ENCODE measurements at places on chromosomes 12 and 14.

- no peaks in the 10 kb centered on the region for H3K4me1 ChIP-seq
- H3K27me3 ChIP-seq: peaks cover 2% of the 10 kb centered on the region
- DNase-seq: no peak
- no peak overlapping the region for H3K27ac ChIP-seq
These were observed 10.4 kb upstream of the OSBPL8 start for GRCh38 chr12:76569685-76570604.

DNA sequence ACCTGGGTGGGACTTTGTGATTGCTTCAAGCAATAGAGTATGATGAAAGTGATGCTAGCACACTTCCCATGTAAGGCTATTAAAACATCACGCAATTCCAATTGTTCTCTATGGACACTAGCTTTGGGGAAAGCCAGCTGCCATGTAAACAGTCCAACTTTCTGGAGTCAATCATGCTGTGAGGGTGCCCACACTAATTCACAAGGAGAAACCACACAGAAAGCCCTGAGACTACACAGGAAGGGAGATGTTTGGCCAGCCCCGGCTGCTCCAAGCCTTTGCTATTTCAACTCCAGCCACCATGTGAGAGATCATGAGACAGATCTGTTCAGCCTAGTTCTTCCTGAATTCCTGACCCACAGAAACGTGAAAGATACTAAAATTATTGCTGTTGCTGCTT lies 96.3 kb downstream of the ST8SIA1 start:
- no peak overlapping the region for H3K27ac ChIP-seq
- peaks cover 2% of the 10 kb centered on the region for H3K4me1 ChIP-seq
- no peak for DNase-seq
- H3K36me3 ChIP-seq: peaks cover 4% of the 10 kb centered on the region
- no peak overlapping the region for H3K4me3 ChIP-seq
- H3K27me3 ChIP-seq: no peaks in the 10 kb centered on the region

DNA sequence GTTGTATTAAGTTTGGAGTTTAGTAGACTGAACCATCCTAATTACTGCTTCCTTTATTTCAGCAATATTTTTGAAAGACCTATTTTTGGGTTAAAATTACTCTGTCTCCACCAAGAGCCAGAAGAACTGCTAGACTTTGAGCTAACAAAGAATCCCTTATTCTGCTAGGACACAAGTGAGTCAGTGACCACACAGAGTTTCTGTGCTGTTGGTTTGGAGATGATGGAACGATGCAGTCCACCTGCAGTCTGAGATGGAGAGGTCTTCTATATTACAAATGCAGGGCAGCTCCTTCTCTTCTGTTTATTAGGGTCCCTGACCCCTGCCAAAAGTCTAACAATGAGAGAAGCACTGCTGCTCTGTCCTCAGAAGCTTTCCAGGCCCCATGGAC lies 6.7 kb upstream of the STXBP6 start:
- H3K27ac ChIP-seq: no peak overlapping the region
- no peaks in the 10 kb centered on the region for H3K4me1 ChIP-seq
- H3K27me3 ChIP-seq: peaks cover 3% of the 10 kb centered on the region
- no peak for DNase-seq
- H3K4me3 ChIP-seq: no peak overlapping the region

GRCh38 chr12:24943947-24944600 lies 4.8 kb downstream of the BCAT1 start:
- H3K27me3 ChIP-seq: peaks cover 13% of the 10 kb centered on the region
- no peaks in the 10 kb centered on the region for H3K36me3 ChIP-seq
- H3K27ac ChIP-seq: peak overlapping the region; percentile 95
- H3K4me1 ChIP-seq: peaks cover 32% of the 10 kb centered on the region

GRCh38 chr14:30443368-30444007 lies 115.5 kb upstream of the G2E3 start:
- H3K27ac ChIP-seq: no peak overlapping the region
- H3K36me3 ChIP-seq: no peaks in the 10 kb centered on the region
- H3K4me3 ChIP-seq: no peak overlapping the region
- no peaks in the 10 kb centered on the region for H3K27me3 ChIP-seq
- peaks cover 3% of the 10 kb centered on the region for H3K4me1 ChIP-seq

- H3K4me3 ChIP-seq: no peak overlapping the region
- peaks cover 2% of the 10 kb centered on the region for H3K27me3 ChIP-seq
- no peak for DNase-seq
- peaks cover 5% of the 10 kb centered on the region for H3K4me1 ChIP-seq
- H3K36me3 ChIP-seq: no peaks in the 10 kb centered on the region
These were observed 748.8 kb downstream of the C12orf50 start for GRCh38 chr12:87280356-87280755.

DNA sequence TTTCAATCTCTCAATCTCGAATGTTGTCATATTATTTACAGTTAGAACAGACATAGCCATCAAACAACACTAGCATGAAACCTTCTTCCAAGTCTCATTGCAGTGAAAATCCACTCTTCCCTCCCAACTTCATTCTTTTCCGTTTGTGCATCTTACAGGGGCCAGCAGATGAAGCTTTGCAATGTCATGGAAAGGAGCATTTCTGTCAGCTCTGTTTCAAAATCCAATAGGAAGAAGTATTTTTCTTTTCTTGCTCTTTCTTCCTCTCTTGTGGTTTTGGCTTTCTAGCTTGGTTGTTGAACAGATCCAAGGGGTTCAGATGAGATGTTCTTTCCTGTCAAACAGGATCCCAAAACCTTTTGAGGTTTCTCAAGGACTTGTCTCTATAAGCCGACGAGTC lies 416.6 kb downstream of the AEBP2 start:
- no peaks in the 10 kb centered on the region for H3K36me3 ChIP-seq
- no peaks in the 10 kb centered on the region for H3K27me3 ChIP-seq
- H3K4me3 ChIP-seq: no peak overlapping the region
- H3K4me1 ChIP-seq: no peaks in the 10 kb centered on the region
- no peak for DNase-seq
- H3K27ac ChIP-seq: no peak overlapping the region

GRCh38 chr14:100192250-100192671 lies 32.8 kb upstream of the DEGS2 start:
- H3K4me3 ChIP-seq: no peak overlapping the region
- H3K27ac ChIP-seq: no peak overlapping the region
- no peaks in the 10 kb centered on the region for H3K36me3 ChIP-seq
- no peaks in the 10 kb centered on the region for H3K4me1 ChIP-seq

- peaks cover 4% of the 10 kb centered on the region for H3K36me3 ChIP-seq
- peaks cover 2% of the 10 kb centered on the region for H3K4me1 ChIP-seq
- no peak overlapping the region for H3K27ac ChIP-seq
- H3K4me3 ChIP-seq: no peak overlapping the region
- H3K27me3 ChIP-seq: peaks cover 5% of the 10 kb centered on the region
- DNase-seq: no peak
These were observed 23.2 kb downstream of the PRKCH start for GRCh38 chr14:61344437-61345150.

DNA sequence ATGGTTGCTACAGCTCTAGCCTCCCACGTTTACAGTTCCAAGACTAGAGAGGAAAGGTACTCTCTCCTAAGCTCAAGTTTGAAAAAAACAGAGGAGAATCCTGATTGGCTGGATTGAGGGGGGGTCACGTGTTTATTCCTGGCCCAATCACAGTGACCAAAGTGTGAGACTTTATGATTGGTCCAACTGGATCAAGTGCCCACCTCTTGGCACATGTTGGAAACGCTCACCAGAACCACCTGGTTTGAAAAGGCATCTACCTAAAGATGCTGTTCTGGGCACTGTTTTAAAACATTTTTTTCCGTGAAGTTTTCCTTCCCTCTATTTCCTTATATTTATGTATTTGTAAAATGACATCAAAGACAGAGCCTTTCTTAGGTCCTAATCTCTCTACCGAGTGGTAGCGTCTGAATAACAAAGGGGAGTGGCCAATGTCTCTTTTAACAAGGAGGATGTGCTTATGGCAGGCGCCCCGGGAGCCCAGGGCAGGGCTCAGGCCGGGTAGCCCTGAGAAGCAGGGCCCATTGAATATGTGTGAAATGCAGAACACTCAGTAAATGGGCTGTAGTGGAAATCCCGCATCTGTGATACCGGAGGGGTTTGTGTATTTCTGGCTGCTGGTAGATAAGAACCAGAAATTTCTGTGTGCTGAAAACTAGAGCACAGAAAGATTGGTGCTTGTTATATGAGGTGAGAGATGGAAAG lies 146.2 kb downstream of the ATP23 start:
- no peak for DNase-seq
- no peak overlapping the region for H3K27ac ChIP-seq
- no peaks in the 10 kb centered on the region for H3K36me3 ChIP-seq
- no peaks in the 10 kb centered on the region for H3K4me1 ChIP-seq
- no peak overlapping the region for H3K4me3 ChIP-seq
- H3K27me3 ChIP-seq: no peaks in the 10 kb centered on the region

DNA sequence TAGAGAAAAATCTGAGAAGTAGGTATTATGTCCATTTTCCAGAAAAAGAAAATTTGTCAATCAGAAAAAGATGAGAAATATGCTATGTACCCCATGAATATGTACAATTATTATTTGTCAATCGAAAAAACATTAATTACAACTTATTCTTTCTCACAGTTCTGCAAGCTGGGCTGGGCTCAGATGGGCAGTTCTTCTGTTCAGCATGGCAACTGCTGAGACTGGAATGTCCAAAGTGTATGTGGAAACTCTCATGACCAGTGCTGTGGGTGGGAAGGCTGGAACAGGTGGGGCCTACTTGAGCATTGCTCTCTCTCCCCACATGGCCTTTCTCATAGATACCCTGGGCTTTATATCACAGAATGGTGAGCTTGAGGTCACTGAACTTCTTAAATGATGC lies 450.3 kb upstream of the TBX3 start:
- no peak overlapping the region for H3K27ac ChIP-seq
- DNase-seq: no peak

DNA sequence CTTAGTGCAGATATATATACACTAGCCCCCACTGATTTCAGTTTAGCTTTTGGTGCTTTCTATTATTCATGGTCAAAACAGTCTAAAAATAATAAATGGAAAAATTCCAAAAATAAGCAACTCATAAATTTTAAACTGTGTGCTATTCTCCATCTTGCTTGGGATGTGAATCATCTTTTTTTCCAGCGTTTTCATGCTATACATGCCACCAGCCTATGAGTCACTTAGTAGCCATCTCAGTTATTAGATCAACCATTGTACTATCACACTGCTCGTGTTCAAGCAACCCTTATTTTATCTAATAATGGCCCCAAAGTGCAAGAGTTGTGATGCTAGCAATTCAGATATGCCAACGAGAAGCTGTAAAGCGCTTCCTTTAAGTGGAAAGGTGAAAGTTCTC lies 73.9 kb upstream of the KRR1 start:
- H3K27ac ChIP-seq: no peak overlapping the region
- H3K4me1 ChIP-seq: peaks cover 34% of the 10 kb centered on the region
- H3K4me3 ChIP-seq: no peak overlapping the region

- DNase-seq: no peak
- no peaks in the 10 kb centered on the region for H3K36me3 ChIP-seq
- no peaks in the 10 kb centered on the region for H3K27me3 ChIP-seq
- no peaks in the 10 kb centered on the region for H3K4me1 ChIP-seq
- no peak overlapping the region for H3K4me3 ChIP-seq
These were observed 25.4 kb downstream of the AP5M1 start for GRCh38 chr14:57293866-57294837.

DNA sequence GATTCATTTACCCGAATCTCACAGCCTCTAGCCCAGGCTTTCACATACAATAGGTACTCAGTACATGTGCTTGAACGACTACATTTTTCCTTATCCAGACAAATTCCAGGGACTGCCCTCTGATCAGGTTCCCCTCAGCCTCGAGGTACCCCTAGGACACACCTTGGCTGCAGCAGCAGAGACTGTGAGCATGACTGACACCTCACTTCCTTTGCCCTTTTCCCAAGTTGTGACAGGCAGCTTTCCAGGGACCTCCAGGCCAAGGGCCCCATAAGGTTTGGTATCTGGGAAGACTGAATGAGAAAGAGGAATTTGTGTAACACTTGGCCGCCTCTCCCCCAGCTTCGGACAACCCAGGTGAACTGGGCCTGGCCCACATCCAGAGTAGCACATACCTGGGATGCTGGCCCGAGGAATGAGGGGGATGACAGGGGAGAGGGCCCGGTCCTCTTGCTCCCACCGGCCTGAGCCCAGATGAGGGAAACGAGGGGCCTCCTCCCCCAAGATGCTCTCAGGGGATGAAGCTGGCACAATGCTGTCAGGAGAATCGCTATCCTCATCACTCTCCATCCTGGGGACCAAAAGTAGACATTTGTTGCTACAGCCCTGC lies 10.2 kb upstream of the PRKAG1 start:
- DNase-seq: no peak
- H3K4me3 ChIP-seq: no peak overlapping the region
- H3K36me3 ChIP-seq: no peaks in the 10 kb centered on the region
- no peak overlapping the region for H3K27ac ChIP-seq
- H3K27me3 ChIP-seq: peaks cover 1% of the 10 kb centered on the region

GRCh38 chr14:97106166-97106565 lies 309.0 kb downstream of the VRK1 start:
- H3K36me3 ChIP-seq: no peaks in the 10 kb centered on the region
- no peak for DNase-seq
- H3K27ac ChIP-seq: no peak overlapping the region
- no peaks in the 10 kb centered on the region for H3K27me3 ChIP-seq
- no peaks in the 10 kb centered on the region for H3K4me1 ChIP-seq
- H3K4me3 ChIP-seq: no peak overlapping the region

DNA sequence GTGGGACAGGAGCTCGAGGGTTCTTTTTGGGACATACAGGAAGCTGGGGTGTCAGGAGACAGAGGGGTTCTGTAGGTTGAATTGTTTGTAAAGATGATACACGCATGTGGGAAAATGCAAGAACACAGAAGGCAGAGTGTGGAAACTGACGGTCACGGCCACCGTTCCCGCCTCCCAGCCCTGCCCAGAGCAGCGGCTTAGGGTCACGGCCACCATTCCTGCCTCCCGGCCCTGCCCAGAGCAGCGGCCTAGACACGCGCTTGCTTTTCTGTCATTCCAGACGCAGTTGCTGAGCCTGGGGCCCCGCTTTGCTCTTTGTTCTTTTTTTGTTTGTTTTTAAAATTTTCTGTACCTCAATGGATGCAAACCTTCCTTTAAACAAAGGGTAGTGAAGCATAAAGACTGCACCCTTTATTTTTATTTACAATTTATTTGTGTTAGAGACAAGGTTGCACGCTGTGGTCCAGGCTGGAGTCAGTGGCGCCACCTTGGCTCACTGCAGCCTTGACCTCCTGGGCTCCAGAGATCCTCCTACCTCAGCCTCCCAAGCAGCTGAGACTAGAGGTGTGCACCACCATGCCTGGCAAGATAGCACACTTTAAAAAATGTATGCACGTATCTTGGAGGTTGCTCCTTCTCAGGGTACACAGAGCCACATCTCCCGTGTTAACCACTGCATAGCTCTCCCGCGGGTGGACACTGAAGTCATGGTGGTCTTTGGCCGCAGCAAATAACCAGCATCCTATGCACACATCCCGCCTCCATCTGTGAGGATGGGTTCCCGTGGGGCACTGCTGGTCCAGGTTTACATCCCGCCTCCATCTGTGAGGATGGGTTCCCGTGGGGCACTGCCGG lies 142.3 kb downstream of the ADGRD1 start:
- peak; percentile 40 for DNase-seq
- peak overlapping the region; percentile 25 for H3K4me3 ChIP-seq
- peak overlapping the region; percentile 77 for H3K27ac ChIP-seq
- H3K36me3 ChIP-seq: no peaks in the 10 kb centered on the region
- peaks cover 20% of the 10 kb centered on the region for H3K4me1 ChIP-seq
- peaks cover 3% of the 10 kb centered on the region for H3K27me3 ChIP-seq

Measured in glutamatergic neuron (in vitro differentiated cells).